ENCODE measurements at places on chromosomes 4 and X.

- no peak for DNase-seq
Measured at GRCh38 chr4:24559889-24560288, 24.5 kb downstream of the DHX15 start.

GRCh38 chrX:65821721-65822496, 154.5 kb downstream of the MSN start:
- DNase-seq: no peak

DNA sequence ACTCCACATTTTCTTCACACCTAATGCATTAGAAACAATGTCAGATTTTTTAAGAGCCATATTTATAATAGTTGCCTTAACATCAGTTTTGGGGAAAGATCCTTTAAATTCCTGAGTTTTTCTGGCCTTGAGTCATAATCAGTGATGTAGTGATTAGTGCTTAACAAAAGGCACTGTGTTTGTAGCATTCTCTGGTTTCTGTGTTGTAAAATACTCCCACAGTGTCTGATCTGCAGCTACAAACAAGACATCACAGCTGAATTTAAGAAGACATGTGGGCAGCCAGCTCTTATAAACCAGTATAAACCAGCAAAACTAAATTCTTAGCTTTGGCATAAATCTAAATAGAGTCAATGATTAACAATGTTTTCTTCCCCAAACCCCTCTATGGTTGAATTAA, 233.8 kb downstream of the FSTL5 start:
- no peak for DNase-seq

DNA sequence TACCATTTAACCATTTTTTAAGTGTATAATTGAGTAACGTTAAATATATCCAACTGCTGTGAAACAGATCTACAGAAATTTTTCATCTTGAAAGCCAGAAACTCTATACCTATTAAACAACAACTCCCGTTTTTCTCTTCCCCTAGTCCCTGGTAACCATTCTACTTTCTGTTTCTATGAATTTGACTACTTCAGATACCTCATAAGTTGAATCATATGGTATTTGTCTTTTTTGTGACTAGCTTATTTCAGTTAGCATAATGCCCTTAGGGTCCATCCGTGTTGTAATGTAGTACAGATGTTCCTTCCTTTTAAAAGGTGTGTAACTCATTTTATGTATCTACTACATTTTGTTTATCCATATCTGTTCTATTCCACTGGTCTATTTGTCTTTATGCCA, 48.7 kb downstream of the STAG2 start:
- DNase-seq: no peak

DNA sequence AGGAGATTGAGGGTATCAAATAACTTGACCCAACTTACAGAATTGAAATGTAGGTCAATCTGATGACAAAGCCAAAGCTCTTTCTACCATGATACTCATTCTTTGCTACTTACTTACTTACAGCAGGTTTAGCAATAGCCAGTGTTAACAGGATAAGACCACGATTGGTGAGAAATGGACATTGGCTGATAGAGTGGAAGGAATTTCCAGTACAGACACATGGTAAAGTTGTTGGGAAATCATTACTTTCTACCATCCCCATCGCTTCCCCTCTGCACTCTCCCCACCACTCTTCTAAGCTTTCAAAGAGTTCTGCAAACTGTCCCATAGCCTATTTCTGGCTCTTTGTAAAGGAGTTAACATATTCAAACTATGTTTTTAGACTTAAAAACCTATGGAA, 119.7 kb downstream of the CHRNA9 start:
- no peak for DNase-seq

DNA sequence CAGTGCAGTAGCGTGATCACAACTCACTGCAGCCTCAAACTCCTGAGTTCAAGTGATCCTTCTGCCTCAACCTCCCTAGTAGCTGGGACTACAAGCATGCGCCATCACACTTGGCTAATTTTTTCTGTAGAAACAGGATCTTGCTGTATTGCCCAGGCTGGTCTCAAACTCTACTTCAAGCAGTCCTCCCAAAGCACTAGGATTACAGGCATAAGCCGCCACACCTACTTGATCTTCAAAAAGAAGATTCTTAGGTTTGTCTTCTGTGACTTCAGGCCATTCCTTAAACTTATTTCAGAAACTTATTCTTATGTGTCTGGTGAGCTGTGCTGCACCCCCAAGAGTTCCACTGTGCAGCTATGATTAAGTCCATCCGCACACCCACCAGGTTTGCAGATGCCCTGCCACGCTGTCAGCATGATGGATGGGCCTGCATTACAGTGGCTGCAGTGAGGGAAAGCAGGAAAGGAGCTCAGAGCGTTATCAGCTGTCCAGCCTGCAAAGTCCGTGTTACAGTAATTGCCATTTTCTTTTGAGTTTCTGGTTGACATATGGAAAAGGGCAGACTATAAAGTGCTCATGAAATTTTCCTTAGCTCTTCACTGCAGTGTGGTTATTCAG, 146.6 kb downstream of the AASDH start:
- DNase-seq: no peak

DNA sequence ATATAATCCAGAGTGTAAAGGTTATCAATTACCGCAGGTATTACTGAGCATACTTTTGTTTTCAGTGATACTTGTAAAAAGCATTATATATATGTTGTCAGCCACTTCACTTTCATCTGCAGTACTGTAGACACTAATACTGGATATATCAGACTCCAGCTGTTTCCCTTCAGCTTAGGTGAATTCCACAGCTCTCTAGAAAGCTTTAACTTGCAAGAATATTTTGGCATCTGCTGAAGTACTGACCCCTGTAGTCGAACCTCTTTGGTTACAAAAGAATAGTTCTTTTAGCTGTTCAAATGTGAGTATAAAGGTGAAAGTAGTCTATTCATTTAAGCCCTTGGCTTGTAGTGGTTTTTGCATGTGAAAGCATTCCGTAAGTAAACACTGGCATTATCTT, 1222.7 kb upstream of the TENM3 start:
- no peak for DNase-seq

DNA sequence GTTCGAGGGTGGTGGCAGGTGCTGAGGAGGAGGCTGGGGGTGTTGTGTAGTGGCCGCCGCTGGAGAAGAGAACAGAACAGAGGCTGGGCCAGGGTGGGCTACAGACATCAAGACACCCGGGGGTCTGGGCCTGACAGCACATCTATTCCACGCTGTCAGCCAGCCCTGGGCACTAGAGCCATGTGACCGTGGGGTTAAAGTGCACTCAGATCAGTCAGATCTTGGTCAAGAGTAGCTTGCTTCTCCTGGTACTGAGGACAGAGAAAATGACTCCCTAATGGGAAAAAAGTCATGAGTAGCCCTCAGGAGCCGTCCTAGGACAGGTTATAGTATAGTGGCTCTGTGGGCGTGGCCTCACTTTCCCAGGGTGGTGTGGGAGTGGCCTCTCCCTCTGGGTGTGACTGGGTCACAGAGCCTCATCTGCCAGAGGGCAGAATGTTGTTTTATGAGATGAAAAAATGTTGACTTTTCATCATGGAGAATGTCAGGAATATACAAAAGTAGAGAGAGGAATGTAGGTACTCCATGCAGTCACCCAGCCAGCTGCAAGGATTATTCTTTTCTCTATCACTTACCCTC, 19.4 kb downstream of the TRMT44 start:
- no peak for DNase-seq

DNA sequence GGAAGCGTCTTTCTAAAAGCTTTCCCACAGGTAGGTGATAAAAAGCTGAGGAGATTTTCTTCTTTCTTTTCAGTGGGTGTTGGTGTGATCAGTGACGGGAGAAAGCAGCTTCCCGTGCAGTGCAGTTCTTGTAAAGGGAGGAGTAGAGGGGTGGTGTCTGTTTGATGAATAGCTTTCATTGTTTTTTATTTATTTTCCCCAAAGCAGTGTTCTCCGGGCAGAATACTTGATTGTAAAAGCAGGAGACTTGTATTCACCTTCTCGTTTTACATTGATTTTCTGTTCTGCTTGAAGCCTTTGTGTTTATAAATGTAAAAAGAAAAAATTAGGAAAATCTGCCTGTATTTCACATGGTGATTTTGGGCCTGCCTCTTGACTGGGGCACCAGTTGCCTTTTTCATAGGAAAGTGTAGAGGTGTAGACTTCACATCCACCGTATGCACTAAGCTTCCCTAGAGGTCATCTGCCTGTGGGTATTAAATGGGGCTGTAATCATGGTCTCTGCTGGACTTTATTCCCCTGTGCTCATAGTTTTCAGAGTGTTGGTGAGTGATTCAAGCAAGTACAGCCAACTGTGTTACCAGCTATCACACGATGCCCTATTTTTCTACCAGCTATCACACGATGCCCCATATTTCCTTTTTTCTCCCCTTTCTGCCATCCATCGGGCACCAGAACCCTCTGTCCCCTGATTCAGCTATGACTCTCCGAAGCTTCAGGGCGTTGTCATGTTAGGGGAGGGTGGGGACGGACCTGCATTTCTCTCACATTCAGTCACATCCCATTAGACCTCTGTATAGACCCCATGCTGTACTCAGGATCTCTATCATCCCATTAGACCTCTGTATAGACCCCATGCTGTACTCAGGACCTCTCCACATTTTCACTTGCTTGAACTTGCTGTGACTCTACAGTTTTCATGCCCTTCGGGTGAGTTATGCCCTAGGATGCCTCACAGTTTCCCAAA, 526.5 kb downstream of the TRIML1 start:
- no peak for DNase-seq

DNA sequence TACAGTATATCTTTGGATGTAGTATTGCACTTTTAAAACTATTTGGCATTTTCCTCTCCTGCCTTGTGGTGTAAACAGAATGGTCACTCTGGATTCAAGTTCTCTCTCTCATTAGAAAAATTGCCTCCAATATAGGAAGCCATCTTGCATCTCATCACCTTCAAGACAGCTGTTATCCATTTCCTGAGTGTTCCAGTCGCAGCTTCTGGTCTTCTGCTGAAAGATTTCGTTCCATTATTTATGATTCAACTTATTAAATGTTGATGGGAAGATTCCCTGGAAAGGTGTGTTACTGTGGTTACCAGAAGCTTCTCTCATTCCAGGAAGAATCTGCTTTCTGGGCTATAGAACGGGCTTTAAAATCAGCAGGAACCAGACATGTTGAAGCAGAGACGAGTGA, 568.3 kb upstream of the SLIT2 start:
- DNase-seq: no peak

DNA sequence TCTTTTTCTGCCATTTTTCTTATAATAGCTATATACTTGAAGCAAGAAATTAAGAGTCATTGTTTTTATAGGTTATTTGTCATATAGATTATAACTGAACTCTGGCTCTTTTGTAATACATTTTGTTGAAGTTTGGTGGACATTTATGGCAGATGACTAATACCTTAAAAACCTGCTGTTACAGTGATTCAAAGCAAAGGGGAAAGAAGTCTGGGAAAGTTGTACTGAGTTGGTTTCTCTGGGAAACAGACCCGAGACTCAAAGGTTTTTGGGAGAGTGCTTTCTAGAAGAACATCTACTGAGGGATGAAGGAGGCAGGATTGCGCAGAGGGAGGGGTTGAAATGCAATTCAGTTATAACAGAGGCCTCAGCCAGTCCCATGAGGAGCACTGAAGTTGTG, 35.9 kb downstream of the NAP1L5 start:
- DNase-seq: no peak

GRCh38 chr4:147640331-147640730, 23.1 kb downstream of the TMEM184C start:
- DNase-seq: no peak

Data from occipital lobe (tissue), 3 donors.